NCI-H1092 treated with DMSO at 0.1 percent for 48 hours (cell line): ENCODE measurements at places on chromosomes 4 and X.
A peak's percentile ranks its signal among the peaks of the same experiment; 100 is the strongest.

- no peak for DNase-seq
These were observed 64.0 kb downstream of the SMAD1 start for GRCh38 chr4:145545538-145546174.

GRCh38 chr4:1449475-1449832 lies 43.2 kb upstream of the NKX1-1 start:
- DNase-seq: no peak

DNA sequence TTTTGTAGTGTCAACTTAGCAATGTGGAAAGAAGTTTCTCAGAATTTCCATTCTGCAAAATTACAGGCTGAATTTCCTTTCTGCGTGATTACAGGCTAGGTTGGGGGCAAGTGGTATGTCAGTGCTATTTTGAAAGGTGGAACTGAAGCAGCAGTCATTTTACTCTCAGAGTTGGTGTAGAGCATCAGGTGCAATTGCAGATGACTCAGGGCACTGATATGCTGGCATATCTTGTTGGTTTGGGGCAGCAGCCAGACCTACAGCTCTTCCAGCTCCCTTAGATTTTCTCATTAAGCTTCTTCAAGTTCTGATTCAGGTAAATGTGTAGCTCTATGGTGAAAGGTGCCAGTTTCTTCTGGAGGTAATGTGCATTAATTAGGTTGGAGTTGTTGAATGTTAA lies 930.7 kb upstream of the PCDH10 start:
- no peak for DNase-seq

GRCh38 chrX:56057325-56057724 lies 174.8 kb upstream of the KLF8 start:
- DNase-seq: no peak

DNA sequence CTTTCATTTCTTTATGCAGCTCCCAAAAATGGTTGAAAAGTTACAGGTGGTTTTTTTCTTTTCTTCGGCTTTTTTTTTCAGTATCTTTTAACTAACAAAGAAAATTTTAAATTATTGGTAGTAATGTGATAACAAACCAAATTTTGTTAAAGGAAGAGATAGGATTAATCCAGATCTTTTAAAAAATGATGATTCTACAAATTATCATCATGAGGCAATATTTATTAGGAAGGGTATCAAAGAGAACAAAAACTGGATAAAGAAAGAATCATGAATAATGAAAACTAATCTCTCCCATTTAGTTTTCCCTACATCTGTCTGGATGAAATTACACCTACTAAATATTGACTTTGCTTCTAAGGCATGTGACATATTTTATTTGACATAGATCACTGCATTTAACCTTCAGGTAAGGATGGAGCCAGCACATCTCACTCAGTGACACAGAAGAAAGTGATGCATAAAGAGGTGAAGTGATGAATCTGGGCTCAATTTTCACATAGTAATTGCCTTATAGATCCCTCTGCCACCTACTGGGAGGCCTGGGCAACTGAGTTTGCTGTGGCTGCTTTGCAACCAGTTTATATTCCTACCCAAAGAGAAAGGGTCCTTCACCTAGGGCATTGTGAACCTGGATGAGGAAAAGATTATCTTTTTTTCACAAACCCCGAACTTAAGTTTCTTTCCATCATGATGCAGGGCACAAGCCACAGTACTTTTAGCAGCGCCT lies 155.6 kb downstream of the HNRNPD start:
- DNase-seq: no peak

- no peak for DNase-seq
These were observed 46.5 kb downstream of the RFC1 start for GRCh38 chr4:39319676-39320075.

DNA sequence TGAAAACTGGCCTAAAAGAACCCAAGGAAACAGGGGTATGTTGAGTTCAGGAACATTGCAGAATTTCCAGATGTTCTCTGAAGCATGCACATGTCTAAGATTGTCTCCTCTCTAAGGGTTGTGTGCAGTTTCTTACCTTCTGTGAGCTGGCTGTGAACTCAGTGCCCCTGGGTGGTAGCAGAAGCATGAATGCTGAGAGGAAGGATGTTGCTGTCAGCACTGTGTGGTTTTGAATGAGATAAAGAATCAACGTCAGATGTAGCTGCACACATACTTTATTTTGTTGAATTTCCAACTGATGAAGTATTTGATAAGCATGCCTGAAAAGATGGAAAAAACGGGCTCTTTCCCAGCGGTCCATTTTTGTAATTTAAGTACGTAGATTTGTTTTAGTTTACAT lies 23.8 kb upstream of the CD38 start:
- no peak for DNase-seq

GRCh38 chrX:405149-405548 lies 18.4 kb upstream of the PPP2R3B start:
- DNase-seq: no peak

GRCh38 chr4:185424905-185425646 lies 688 bp downstream of the UFSP2 start:
- no peak for DNase-seq

- no peak for DNase-seq
These were observed 133.9 kb upstream of the CXorf66 start for GRCh38 chrX:140099221-140099620.

DNA sequence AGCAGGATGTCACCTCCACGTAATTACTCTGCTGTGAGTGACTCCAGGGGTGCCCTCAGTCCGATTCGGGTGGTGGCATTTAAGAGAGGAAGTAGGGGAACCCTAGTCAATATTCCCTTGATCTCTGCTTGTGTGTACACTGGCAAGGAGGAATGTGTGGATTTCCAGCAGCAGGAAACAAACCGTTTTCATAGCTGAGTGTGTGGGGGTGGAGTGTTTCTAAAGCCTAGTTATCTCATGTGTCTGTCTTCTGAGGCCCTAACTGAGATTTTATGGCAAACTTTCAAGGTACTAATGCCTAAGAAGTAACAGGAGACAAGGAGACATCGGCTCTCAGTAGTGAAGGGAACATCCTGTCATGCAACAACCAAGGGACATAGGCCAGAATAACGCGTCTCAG lies 6.6 kb upstream of the CLDN24 start:
- no peak for DNase-seq

- no peak for DNase-seq
These were observed 119.5 kb upstream of the AFF2 start for GRCh38 chrX:148380650-148381561.

GRCh38 chr4:151117371-151117962 lies 18.0 kb downstream of the RPS3A start:
- DNase-seq: peak; percentile 66

DNA sequence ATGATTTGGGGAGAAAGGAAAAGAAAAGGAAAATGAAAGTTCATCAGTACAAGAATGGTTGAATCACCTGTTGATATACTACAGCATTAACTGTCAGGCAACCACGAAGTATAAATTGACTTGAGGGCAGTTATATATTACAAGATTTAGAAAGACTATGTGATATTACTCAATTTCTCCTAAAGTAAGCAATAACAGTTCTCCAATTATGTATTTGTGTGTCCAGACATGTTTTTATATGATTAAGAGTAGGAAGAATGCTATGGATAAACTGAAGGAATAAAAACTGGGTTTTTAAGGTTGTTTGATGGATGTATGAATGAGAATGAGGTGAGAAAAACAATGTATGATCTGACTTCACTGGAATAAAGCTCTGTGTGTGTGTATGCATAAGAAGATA lies 2234.4 kb downstream of the ARAP2 start:
- no peak for DNase-seq

- no peak for DNase-seq
These were observed 48.5 kb upstream of the FRMPD4 start for GRCh38 chrX:12089740-12090139.

GRCh38 chr4:98170035-98170434 lies 26.8 kb upstream of the STPG2 start:
- no peak for DNase-seq

GRCh38 chrX:69045616-69046345 lies 119.5 kb downstream of the PJA1 start:
- DNase-seq: no peak

GRCh38 chr4:14169460-14169859 lies 541.9 kb upstream of the BOD1L1 start:
- DNase-seq: peak; percentile 15

DNA sequence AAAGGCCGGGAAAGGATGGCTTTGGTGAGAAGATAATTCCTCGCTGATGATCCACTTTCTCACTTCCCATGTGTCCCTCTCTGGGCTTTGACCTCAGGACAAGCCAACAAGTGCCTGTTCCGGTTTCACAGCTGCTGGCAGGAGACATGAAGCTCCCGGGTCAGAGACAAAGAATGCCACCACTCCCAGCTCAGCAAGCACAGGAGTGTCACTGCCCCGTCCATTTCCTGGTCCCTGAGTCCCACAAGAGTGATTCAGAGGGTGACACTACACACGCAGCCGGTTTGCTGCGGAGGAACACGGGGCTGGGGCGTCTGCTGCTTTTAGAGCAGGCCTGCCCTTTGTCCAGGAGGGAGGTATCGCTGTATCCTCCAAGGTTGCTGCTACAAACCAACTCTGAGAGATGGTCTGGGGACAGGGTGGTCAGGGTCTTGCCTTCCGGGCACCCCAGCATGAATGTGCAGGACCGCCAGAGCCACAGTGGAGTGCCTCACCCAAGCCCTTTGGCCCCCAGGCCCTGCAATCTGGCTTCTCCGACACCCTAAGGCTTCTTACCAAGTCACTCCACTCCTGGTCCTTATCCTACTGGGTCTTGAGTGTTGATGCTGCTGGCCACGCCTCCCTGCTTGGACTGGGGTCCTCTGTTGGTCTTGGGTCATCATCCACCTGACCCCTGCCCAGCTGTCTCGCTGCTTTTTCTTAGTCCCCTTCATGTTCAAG lies 49.5 kb downstream of the CPZ start:
- DNase-seq: no peak

DNA sequence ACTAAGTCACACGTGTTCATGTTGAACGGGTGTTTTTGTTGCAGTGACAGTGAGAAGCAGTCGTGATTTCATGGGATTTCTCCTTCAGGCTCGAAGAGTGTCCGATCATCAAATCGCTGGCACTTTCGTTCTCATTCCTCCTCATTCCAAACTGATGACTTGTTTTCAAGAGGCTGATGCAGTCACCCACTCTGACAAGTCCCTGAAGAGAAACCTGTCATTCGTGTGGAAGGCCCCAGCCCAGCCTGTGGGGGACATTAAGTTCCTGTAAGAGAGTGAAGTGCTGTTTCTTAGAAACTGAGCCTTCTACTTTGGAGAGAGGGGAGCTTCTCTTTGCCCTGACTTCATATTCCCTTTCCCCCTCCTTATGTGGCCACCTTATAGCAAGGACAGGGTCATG lies 8.0 kb downstream of the REELD1 start:
- DNase-seq: no peak

- peak; percentile 12 for DNase-seq
These were observed 32.5 kb downstream of the HMGB2 start for GRCh38 chr4:173301518-173302201.

DNA sequence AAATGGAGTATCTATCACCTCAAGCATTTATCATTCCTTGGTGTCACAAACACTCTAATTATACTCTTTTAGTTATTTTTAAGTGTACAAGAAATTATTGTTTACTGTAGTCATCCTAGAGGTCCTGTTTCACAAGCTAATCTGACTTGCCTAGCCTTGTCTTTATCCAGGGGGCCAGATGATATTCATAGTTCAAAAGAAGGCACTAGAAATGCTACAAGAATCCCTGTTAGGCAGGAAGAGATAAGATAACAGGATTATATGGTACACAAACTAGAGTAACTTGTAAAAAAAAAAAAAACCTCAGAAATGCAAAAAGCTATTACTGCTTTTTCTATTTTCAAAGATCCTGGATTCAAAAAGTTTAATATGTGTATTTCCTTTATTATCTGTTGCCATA lies 95.8 kb downstream of the MBNL3 start:
- DNase-seq: no peak

DNA sequence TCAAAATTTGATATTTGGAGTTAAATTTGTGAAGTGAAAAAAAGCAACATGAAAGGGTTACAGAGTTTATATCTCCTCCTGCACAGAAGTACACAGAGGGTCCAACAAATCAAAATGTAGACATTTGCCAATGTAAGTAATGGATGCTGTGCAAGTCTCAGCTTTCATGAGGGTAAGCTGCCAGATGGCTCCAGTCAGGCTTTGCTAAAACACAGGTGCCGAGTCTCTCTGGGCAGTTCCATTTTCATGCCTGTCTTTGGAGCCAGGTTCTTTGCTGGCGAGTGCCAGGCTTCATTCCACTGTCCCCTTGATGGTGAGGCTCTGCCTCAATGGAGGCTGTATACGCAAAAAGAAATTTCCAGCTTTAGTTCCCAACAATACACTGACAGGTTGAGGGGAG lies 27.9 kb downstream of the SLC4A4 start:
- DNase-seq: peak; percentile 39

DNA sequence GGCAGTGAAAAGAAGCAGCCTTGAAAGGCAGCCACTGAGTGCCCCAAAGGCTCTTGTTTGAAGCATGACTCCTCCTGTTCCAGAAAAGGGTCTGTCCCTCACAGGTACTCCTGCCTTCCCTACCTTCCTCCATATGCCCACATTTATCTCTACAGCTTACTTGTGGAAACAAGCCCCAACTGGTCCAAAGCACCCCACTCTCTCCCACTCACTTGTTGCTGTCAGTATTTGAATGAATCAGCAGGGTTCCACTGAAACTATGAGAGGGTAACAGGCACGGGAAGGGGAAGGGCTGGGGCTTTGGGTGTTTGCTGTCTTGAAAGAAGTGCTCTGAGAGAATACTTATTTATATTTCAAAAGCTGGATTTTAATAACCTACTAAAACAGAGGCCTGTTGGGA lies 34.9 kb downstream of the GPR143 start:
- DNase-seq: no peak

DNA sequence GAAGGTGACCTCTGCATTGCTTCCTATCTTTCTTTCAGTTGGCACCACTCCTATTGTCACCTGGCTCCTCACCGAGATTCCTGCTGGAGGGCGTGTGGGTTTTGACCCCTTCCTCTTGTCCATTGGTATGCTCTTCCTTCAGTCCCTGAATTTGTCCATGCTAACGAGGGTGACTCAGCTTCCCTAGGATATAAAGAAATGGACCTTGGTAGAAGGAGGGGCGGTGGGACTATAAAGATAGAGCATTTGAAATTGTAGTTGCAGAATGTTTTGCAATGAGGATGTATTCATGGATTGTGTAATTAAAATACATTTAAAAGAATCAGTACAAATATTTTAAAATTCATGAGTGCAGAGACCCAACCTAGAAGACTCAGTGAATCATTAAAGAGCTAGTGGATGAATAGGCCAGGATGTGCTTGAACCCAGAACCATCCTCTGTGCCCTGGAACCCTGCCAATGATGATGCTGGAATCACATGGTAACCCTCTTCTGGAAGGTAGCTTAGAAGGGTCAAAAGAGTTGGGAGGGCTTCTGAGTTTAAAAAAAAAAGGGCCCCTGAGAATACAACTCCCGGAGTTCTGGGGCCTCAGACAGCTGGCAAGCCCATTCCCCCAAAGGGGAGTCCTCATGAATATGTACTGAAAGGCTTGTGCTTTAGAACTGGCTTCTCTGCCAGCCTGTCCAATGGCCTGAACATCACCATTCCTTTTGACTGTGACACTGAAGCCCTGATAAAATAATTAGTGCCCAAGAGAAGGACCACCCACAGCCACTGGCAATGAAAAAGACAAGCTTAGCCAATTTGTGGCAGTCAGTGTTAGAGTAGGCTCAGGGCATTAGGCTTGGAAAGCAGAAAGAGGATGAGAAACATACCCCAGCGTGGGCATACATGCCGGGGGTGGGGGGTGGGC lies 8.0 kb downstream of the XPNPEP2 start:
- DNase-seq: no peak

- no peak for DNase-seq
These were observed 78.6 kb upstream of the ADRA2C start for GRCh38 chr4:3687538-3687937.
